ACHN (cell line): ENCODE measurements at places on chromosomes 3 and 15.

DNA sequence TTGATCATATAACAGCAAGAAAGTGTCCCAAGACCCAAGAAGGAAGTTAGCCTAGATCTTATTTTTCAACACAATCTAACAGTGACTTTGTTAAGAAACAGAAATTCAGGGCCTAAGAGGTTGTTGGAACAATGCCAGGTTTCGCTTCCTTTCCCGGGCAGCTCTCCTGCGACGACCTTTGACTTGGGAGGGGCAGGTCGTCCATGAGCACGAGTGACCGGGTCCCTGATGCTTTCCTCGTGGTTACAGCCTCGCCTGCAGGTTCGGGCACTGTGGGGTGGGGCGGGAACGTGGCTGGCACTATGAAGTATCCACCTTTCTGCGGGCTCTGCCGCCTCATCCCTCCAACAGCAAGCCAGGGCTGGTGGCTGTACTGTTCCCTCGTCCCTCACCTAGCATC, 90.1 kb upstream of the RGMA start:
- DNase-seq = no peak

DNA sequence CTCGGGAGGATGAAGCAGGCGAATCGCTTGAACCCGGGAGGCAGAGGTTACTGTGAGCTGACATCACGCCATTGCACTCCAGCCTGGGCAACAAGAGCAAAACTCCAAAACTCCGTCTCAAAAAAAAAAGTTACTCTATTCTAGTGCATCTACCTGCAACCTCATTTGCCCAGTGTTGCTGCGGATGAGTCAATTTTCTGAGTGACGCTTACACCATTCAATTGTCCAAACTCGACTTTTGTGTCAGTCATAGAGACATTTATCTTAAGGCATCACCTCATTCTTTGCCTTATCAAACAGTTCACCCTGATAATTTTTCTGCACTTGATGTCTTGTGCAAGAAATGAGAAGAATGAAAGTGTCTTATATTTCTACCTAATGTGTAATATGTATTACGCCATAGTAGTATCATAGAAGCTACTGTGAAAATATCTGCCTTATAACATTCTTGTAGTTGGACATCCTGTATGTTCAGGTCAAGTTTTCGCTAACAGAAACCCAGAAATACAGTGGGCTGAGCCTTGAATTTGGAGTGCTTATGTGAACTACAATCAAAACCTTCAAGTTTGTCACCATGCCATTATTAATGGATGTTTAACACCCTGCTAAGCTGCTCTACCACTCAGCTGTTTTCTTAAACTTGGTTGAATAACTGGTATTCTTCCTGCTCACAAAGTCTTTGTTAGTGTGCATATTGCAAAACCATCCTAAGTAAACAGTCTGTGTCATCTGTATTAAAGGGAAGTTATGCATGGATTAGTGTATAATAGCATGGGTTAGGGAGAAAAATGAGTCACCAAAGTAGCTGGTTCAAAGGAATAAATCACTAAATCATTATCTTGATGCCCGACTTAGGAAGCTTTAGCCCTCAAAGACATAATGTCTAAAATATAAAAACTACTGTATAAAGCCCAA, 531.0 kb upstream of the NR2F2 start:
- DNase-seq = peak; percentile 89

GRCh38 chr15:66704803-66705153, 2.7 kb downstream of the SMAD6 start:
- DNase-seq = no peak

DNA sequence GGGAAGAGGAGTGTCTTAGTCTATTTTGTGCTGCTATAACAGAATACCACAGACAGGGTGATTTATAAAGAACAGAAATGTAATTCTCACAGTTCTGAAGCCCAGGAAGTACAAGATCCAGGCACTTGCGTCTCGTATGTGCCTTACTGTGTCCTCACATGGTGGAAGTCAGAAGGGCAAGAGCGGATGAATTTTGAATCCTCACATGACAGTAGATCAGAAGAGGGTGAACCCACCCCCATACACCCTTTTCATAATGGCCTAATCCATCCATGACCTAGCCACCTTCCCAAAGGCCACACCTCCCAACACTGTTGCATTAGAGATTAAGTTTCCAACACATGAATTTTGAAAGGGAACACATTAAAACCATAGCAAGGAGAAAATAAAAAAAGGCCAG, 18.7 kb upstream of the ANXA2 start:
- DNase-seq = no peak

- peak; percentile 9 for DNase-seq
Observed at GRCh38 chr15:99343881-99344551, 92.7 kb downstream of the LRRC28 start.

- DNase-seq = no peak
Observed at GRCh38 chr3:194387276-194387675, 11.8 kb downstream of the GP5 start.

- no peak for DNase-seq
Observed at GRCh38 chr15:82539691-82540054, 584 bp downstream of the RPS17 start.

- DNase-seq = no peak
Observed at GRCh38 chr3:55483196-55484095, 3.7 kb downstream of the WNT5A start.

- DNase-seq = no peak
Observed at GRCh38 chr15:98381446-98381845, 266.9 kb upstream of the IGF1R start.
